ENCODE measurements at places on chromosomes 16 and 17.
A peak's percentile ranks its signal among the peaks of the same experiment; 100 is the strongest.

DNA sequence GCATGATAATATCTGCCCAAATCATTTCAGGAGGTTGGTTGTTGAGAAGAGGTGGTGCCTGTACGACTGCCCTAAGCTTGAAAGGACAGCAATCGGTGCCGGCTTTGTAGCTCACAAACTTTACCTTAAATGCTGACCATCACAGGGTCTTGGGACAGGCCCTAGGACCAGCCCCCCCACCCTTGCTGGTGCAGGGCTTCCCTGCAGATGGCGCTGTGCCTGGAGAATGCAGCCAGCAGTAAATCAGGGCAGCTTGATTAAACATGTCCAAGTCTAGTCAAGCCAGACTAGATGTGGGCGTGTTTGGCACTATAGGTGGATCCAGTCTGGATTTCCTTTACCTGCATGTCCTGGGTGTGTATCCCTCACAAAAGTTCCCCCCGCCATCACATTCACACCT lies 135.5 kb upstream of the CRHR1 start:
- no peak for DNase-seq

DNA sequence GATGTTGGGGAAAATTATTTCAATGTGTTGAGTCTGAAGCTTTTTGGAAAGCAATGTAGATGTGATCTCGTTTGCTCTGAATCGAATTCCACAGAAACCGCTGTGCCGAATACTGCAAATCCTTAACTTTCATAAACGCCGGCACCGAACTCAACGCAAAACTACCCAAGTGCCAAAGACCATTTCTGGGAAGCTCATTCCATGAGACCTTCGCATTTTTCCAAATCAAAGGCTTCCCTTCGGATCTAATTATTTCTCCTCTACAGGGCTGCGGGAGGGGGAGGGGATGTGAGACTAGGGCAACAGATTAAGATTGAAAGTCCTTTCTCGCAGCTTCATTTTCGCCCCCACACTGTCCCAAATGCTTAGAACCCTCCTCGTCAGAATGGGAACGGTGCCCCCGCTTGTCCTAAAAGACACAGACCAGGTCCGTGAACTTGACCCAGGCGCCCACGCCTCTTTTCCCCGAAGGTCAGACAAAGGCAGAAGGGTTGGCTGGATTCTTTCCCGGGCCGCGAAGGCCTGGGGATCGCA lies 4.0 kb downstream of the PRAC1 start:
- peak; percentile 6 for DNase-seq

DNA sequence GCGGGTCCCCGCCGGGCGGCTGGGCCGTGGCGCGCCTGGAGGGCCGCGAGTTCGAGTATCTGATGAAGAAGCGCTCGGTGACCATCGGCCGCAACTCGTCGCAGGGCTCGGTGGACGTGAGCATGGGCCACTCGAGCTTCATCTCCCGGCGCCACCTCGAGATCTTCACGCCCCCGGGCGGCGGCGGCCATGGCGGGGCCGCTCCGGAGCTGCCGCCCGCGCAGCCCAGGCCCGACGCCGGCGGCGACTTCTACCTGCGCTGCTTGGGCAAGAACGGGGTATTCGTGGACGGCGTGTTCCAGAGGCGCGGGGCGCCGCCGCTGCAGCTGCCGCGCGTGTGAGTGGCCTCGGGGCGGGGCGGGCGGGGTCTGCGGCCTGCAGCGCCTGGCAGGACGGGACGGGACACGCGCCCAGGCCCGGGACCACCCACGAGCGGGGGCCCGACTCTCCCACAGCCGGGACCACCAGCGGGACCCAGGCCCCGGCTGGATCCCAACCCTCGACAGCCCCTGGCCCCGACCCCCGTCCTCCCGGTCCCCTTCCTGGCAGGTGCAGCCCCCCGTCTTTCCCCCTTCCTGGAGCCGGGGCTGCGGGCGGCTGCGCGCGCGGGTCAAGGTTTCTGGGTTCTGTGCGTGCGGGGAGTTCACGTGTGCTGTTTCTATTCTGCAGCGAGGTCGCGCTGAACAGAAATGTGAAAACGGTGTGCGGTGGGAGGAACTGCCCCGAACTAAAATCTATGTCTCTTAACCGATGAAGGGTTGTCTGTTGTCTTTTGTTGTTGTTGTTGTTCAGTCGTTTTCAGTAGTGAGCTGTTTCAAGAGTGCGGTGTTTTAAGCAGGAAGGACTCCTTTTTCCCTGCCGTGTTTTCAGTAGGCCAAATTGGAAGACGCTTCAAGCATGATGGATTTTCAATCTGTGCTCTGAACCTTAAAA lies 705 bp downstream of the FOXK2 start:
- DNase-seq = peak; percentile 18

- DNase-seq = peak; percentile 87
Observed at GRCh38 chr17:49230636-49231562, at the start of gene PHOSPHO1. Gene PHOSPHO1, minus strand, starts transcription at chr17:49230787. Its CDS starts 4,096 bp downstream, at chr17:49226691.

- DNase-seq = no peak
Observed at GRCh38 chr17:30237296-30238002, 2.0 kb upstream of the SLC6A4 start.

DNA sequence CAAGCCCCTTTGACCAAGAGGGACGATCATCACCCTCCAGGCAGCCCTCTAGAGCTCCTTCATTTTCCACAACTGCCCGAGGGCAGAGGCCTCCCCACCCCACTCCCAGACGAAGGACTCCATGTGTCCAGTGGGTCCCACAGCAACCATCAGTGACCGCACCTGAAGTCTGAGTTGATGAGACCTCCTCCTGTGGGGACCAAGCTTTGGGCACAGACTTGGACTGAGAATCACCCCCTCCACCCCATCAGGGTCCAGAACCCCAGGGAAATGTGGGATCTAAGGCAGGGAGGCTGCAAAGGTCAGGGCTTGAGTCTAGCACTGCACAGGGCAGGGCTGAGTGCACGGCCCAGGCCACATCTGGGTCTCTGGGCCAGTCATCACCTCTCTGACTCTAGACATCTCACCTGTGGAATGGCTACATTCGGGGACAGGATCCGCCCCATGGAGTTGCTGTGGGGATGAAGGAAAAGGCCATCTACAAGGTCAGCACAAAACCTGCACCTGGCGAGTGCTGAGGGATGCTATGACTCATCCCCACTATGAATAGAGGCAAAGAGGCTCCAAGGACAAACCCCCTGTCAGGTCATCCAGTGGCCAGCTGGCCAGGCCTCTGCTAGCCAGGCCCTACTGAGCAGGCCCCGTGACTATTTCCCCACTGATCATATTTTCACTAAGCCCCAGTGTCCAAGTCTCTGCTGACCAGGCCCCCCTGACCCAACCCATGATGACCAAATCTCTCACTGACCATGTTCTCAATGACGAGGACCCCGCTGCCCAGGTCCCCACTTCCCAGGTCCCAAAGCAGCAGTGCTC lies 38.4 kb downstream of the TNFRSF13B start:
- DNase-seq = no peak

DNA sequence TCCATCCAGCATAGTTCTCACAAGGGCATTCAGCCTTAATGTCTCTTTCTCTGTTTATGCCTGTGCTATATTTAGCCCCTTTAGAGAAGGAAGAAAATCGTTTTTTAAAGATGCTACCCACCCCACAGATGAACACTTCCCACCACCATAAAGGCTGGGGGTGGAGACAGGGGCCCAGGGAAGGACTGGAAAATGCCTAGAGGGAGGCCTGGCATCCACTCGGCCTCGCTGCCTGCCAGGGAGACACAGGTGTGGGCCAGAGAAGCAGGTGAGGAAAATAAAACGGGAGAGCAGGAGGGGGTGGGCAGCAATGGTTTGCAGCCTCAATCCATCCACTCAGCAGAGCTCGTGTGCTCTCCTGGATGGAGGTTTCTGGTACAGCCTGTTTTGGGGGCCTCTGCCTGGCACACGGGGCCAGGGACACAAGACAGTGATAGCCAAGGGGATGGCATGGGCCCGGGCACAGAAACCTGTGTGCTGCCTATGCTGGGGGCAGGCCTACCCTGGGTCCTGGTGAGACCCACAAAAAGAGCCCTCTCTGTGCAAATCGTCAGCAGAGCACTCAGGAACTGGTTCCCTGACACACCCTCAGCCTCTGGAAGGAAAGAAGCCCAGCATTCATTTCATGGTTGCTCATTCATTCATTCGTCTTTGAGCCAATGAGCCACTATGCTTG lies 121.4 kb downstream of the C16orf78 start:
- no peak for DNase-seq

- DNase-seq = no peak
Observed at GRCh38 chr17:53483704-53484103, 339.0 kb upstream of the KIF2B start.

- DNase-seq = no peak
Observed at GRCh38 chr16:681746-682427, 1.7 kb downstream of the STUB1 start.

GRCh38 chr16:68403704-68404103 lies 44.6 kb downstream of the SMPD3 start:
- no peak for DNase-seq

GRCh38 chr16:67257486-67258160 lies 8.8 kb downstream of the SLC9A5 start:
- DNase-seq = no peak

GRCh38 chr16:89178453-89179147 lies 7.1 kb downstream of the CDH15 start:
- no peak for DNase-seq

DNA sequence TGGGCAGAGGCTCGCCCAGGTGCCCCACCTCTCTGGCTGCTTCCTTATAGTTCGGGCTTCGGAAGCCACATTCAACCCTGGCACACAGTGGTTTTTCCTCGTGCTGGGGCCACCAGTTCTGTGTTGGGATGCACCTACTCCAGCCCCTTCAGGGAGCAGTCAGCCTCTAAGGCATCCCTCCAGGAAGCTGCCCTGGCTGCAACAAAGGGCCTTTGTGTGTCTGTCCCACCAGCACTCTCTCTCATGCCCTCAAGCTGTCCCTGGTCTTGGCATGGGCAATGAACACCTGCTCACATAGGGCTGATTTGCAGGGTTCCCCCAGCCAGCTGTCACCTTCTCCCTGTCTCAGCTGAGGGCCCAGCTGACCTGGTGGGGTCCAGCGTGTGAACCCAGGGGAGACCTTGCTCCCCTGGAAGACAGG lies 754 bp upstream of the NOXO1 start:
- no peak for DNase-seq

DNA sequence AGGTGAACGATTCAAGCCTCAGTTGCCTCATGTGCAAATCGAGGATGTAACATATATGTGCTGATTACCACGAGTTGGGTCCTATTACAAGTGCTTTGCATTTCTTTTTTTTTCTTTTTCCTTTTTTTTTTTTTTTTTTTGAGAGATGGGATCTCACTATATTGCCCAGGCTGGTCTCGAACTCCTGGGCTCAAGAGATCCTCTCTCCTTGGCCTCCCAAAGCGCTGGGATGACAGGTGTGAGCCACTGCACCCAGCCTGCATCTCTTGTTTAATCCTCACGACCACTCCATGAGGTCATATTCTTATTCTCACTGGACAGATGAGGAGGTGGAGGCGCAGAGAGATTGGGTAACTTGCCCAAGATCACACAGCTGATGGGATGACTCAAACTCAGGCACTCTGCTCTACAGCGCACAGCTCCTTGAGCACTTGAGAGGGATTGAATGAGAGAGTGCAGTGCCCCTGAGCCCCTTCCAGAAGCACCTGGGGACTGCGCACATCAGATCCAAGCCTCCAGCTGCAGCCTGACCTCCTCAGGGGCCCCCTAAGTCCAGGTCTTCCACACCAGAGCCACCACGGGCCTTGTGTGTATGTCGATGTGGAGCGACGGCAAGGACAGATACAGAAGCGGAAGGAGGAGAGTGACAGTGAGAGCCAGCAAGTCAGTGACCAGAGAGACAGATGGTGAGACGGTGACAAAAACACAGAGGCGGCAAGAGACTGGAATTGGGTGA lies 4.9 kb downstream of the STX1B start:
- no peak for DNase-seq

DNA sequence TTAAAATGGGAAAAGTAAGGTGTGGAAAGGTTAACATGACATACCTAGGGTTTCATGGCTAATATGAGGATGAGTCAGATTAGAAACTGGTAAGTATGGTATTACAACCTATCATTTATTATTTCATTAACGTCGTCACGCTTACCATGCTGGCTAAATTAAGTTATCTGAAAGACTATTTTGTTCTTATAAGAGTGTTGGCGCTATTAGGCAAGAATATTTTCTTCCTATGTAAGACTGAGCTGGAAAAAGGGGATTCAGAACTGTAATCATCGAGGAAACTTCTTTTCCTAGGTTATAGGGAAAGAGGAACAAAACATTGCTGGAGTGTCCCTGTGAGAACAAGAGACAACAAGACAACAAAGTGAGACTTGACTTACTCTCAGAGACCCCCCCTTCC lies 440.8 kb downstream of the KCNJ2 start:
- DNase-seq = no peak

DNA sequence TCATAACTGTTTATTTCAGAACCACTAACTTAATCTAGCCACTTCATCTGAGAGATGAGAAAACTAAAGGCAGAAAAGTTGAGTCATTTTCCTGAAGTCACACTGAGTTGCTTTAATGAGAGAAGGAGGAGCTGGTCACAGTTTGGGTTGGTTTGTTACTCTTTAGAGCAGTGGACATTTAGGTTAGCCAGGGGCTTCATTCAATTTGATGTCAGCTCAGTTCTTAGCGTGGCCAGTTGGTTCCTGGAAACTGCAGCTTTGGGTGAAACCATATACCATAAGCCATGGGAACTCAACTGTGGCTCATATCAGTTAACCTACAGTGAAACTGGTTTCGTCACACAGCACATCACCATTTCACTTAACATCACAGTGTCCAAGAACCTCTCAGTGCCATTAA lies 59.2 kb upstream of the ADORA2B start:
- DNase-seq = peak; percentile 18

- no peak for DNase-seq
Observed at GRCh38 chr17:80621997-80622357, 77.3 kb downstream of the RPTOR start.

DNA sequence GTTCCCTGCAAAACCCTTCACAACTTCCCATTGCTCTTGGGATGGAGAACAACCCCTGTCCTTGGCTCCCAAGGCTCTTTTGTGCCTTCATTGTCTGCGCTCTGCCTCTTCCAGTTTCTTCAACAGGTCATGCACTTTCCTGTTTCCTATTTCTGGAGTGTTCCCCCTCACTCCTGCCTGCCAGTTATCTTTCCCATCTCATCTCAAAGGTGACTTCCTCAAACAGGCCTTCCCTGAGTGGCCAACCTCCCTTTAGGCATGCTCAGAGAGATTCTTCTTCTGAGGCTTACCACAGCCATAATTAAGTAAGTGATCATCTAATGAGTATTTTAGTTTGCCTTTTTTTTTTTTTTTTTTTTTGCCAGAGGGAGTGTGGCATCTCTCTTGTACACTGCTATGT lies 2.9 kb upstream of the CYLD start:
- DNase-seq = no peak

- peak; percentile 95 for DNase-seq
Observed at GRCh38 chr17:79728169-79728907, 2.4 kb upstream of the ENPP7 start.

GRCh38 chr16:25134166-25134700 lies 22.7 kb downstream of the LCMT1 start:
- DNase-seq = no peak

- DNase-seq = no peak
Observed at GRCh38 chr17:20159406-20160069, 150.4 kb downstream of the SPECC1 start.

DNA sequence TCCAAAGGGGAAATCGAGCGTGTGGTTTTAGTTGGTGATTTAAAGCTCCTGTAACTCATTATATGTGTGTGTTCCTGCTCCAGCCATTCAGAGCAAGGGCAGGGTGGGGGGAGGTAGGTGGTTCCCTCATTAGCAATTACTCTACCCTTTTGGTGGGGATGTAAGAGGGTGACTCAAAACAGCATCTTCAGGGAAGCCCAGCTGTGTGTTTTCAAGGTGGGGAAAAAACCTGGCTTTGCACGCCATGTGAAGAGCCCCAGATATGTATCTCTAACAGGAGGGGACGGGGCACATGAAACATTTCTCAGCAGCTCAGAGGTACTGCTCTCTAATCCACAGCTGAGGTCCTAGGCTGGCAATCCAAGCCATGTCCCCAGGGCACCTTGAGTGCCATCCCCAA lies 241.3 kb upstream of the ZFHX3 start:
- no peak for DNase-seq
